ENCODE measurements at places on chromosomes 2 and 18. TPM values are rescaled to one million over a fixed set of nuclear protein-coding genes. Genes with fewer than 3 reads are reported as not detected.

DNA sequence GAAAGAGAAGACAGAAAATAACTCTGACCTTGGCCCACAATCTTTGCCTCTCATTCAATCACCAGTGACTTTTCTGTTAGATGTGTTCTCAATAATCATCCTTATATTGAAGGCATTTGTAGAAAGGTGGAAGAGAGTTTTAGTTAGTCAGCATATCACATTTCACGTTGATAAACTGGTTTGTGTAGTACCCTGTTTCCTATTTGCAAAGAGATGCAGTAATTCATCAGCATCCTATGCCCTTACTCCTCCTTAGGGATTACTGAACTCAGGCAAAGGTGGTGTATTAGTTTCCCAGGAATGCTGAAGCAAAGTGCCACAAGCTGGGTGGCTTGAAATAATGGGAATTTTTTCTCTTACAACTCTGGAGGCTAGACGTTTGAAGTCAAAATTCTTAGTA lies 145.0 kb downstream of the SPP2 start:
- no peak overlapping the region for H3K27ac ChIP-seq
- no peak overlapping the region for H3K4me3 ChIP-seq
- H3K4me1 ChIP-seq, result no peaks in the 10 kb centered on the region

- H3K36me3 ChIP-seq, result no peaks in the 10 kb centered on the region
- no peaks in the 10 kb centered on the region for H3K4me1 ChIP-seq
- H3K4me3 ChIP-seq, result no peak overlapping the region
- H3K27me3 ChIP-seq, result no peaks in the 10 kb centered on the region
- no peak overlapping the region for H3K27ac ChIP-seq
- DNase-seq, result no peak
These were observed 22.1 kb downstream of the MTX2 start for GRCh38 chr2:176291335-176291734.

Gene ANKRD30B
- total RNA-seq, result not detected

Gene CCDC102B
- 1.8 TPM for total RNA-seq

Gene SCN2A
- not detected for total RNA-seq

DNA sequence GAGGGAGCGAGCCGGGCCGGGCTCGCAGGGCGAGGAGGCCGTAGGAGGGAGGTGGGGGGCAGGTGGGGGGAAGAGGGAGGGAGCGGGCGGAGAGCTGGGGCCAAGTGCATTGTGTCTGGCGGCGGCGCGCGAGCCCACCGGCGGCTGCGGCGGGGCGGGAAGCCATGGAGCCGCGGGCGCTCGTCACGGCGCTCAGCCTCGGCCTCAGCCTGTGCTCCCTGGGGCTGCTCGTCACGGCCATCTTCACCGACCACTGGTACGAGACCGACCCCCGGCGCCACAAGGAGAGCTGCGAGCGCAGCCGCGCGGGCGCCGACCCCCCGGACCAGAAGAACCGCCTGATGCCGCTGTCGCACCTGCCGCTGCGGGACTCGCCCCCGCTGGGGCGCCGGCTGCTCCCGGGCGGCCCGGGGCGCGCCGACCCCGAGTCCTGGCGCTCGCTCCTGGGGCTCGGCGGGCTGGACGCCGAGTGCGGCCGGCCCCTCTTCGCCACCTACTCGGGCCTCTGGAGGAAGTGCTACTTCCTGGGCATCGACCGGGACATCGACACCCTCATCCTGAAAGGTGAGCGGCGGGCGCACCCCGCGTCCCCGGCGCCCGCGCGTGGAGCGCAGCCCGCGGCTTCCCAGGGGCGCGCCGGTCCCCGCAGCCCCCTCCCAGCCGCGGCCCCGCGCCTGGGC lies at the start of gene TMEM178A:
Gene TMEM178A (plus strand): TSS at position 107 of the 680 bp plus-strand sequence. CDS start 58 bp downstream, at position 165.
- DNase-seq, result no peak
- peaks cover 38% of the 10 kb centered on the region for H3K27me3 ChIP-seq
- H3K36me3 ChIP-seq, result no peaks in the 10 kb centered on the region

Gene SERPINB12
- not detected for total RNA-seq

DNA sequence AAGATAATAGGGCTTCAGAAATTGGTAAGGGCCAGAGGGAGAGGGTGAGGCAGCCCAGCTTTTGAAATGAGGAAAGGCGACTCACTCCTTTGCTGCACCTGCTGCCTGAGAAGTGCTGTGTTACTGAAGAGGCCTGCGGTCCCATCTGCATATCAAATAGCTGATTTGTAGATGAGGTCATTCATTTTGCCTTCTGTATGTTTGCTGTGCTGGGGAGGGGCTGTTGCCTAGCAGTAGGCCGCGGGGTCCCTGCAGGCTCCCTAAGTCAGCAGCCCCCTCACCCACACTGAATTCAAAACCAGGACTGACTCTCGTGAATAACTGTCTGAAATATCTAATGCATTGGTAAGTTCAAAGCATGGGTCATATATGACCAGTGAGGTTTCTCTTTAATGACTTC lies 377.2 kb downstream of the SOX11 start:
- H3K36me3 ChIP-seq, result no peaks in the 10 kb centered on the region
- DNase-seq, result no peak
- no peaks in the 10 kb centered on the region for H3K27me3 ChIP-seq
- H3K27ac ChIP-seq, result no peak overlapping the region
- H3K4me1 ChIP-seq, result no peaks in the 10 kb centered on the region
- H3K4me3 ChIP-seq, result no peak overlapping the region

- H3K27ac ChIP-seq, result no peak overlapping the region
- H3K36me3 ChIP-seq, result no peaks in the 10 kb centered on the region
- H3K4me1 ChIP-seq, result no peaks in the 10 kb centered on the region
- peaks cover 1% of the 10 kb centered on the region for H3K27me3 ChIP-seq
- no peak for DNase-seq
These were observed 74.2 kb downstream of the CD8B2 start for GRCh38 chr2:106561356-106561755.

- no peak for DNase-seq
- no peak overlapping the region for H3K4me3 ChIP-seq
- no peaks in the 10 kb centered on the region for H3K4me1 ChIP-seq
- H3K27me3 ChIP-seq, result no peaks in the 10 kb centered on the region
- no peaks in the 10 kb centered on the region for H3K36me3 ChIP-seq
These were observed 189.8 kb upstream of the NABP1 start for GRCh38 chr2:191488135-191488534.

DNA sequence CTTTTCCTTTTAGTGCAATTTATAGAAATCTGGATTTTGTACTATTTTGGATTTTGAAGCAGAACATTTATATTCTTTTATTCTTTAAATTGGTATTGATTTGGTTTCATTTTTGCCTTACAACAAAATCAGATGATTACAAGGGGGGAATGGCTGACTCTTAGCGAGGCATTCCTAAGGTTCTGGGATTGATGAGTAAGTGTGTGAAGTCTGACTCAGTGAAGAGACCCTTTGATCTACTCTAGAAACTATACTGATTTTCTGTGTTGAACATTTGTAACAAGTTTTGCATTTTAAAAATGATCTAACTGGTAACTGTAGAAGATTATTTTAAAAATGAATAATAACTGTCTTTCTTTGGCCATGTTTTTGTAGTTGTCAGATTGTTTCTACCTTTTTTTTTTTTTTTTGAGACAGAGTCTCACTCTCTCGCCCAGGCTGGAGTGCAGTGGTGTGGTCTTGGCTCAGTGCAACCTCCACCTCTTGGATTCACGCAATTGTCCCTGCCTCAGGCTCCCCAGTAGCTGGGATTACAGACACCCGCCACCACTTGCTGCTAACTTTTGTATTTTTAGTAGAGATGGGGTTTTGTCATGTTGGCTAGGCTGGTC lies 48.7 kb downstream of the TTC39C start:
- no peak for DNase-seq
- peaks cover 35% of the 10 kb centered on the region for H3K36me3 ChIP-seq
- no peaks in the 10 kb centered on the region for H3K27me3 ChIP-seq
- peak overlapping the region; percentile 37 for H3K27ac ChIP-seq

DNA sequence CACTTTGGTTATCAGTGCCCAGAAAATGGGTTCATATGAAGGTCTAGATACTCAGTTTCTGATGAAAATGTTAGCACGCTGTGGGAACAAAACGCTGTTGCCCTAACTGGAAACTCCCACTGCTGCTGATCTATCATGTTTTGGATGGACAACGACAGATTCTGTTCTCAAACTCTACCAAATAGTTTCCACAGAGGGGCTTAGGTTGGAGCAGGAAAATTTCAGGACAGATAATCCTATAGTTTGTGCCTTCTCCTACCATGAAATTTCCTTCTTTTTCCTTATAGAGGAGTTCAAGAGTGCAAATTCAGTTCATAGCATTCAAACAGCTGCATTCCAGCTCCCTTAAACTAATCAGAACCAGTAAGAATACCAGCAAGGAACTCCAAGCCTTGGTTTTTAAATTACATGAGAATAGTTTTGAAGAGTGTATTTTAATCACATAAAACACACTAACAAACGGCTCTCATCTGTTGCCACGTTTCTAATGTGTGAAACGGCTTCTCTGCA lies 58.7 kb upstream of the RALBP1 start:
- no peak for DNase-seq
- H3K4me1 ChIP-seq, result no peaks in the 10 kb centered on the region
- H3K36me3 ChIP-seq, result no peaks in the 10 kb centered on the region

- no peak overlapping the region for H3K4me3 ChIP-seq
- H3K27me3 ChIP-seq, result no peaks in the 10 kb centered on the region
- H3K4me1 ChIP-seq, result no peaks in the 10 kb centered on the region
- DNase-seq, result no peak
These were observed 525.4 kb downstream of the KCNJ3 start for GRCh38 chr2:155223781-155224406.
